GM20000 (cell line): ENCODE measurements at places on chromosomes 5 and 9.

- DNase-seq: no peak
These were observed 361.3 kb upstream of the PTGER4 start for GRCh38 chr5:40318395-40318794.

DNA sequence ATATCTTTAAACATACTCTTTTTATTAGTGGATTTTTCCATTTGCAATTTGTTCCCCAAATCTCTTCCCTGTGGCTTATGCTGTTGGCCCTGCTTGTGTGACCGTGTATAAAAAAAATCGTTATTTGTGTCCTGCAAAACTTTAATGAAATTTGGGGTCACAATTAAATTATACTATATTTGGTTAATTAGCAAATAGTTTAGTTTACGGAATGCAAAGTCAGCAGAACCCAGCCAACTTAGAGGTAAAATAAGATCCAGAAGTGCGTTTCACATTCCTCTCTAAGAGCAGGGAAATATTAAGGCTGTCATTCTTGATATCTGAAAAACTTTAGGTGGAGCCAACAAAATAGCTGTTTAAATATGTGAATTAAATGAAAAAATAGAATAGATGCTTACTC, 2023.5 kb upstream of the WWC1 start:
- no peak for DNase-seq

DNA sequence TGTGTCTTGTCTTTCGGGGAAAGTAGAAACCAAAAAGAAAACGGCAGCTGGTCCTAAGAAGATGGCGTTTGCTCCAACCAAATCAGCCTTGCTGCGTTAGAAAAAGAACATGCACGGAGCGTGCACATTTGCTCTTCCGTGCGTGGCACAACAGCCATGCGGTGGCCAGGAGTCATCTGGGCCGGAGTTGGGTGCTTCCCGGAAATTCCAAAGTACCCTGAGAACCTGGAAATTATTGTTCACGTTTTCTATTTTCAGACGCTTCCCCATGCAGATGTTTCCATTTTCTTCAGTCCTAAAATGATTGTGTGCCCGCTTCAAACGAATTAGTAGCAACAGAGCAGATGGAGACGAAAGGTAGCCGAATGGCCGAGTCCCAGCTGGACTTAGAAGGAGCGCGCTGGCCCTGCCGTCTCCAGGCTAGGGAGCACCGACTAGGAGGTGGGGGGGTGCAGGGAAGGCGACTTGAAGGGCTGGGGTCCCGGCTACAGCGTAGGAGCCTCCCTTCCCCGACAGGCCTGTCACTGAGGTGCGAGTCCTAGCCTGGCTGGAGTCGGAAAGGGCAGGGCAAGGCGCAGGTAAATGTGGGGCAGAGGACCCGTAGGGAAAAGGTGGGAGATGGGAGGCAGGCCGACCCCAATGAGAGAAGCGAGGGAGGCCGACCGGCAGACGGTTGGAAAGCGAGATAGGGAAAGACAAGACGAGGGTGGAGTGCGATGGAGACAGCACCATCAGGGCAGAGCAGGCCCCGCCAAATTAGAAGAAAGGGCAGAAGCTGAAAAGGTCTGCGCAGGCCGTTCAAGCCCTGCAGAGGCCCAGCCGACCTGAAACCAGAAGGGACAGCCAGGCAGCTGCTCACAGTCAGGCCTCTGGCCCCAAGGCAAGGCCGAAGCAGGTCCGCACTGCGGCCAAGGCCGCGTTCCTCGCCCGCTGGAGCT, 1.4 kb downstream of the BARX1 start:
- DNase-seq: peak; percentile 43

DNA sequence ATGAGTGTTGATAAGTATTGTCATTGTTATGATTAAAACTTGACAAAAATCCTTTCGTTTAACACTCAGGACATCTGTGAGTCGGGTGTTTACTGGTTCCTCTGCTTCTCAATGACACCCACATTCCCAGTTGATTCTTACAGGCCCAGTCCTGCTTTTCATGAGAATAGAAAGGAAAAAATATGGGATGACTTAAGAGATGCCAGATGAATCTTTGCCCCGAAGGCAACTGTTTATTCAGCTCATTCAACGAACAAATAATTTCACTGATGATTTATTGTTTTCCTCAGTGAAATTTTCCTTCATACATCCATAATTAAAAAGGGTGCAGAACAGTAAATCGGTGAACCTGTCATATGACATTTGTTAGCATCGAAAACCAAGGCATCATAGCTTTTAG, 452.4 kb upstream of the WWC1 start:
- no peak for DNase-seq

- DNase-seq: no peak
These were observed 90.1 kb downstream of the DRD1 start for GRCh38 chr5:175353926-175354325.

- no peak for DNase-seq
These were observed 21.0 kb upstream of the SUSD3 start for GRCh38 chr9:93037476-93037971.

- no peak for DNase-seq
These were observed 21.7 kb downstream of the ALG2 start for GRCh38 chr9:99199938-99200539.

- DNase-seq: no peak
These were observed 969 bp downstream of the CLK4 start for GRCh38 chr5:178625679-178626483.

DNA sequence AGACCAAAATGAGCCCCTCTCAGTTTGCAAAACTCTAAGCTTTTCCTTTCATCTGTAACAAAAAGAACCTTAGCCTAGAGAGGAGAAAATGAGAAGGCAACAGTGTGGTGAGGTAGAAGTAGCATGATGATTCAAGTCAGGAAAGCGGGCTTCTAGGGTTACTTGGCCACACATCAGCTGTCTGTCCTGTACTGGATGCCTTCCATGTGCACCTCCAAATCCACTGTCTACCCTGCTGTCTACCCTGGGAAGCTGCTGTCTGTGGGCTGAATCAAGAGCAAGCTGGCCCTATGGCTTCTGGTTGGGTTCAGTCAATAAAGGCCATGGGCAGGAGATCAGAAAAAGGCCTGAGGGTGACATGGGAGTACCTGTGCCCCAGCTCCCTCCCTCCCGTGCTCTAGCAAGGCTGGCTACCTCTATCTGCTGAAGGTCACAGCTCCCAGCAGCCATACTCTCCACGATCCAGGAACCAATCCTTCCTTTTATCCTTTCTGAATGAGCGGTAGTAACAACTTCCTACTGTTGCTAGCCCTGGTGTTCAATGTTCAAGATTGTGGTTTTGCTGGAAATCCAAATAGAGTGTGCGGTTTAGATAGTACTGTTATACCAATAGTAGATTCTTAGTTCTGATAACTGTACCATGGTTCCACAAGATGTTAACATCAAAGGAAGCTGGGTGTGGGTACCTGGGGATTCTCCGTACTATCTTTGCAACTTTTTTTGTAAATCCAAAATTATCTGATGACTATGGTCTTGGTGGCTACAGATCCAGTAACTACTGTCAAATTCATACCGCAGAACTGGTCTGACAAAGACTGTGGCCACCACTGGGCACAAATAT, 191.0 kb downstream of the ESM1 start:
- no peak for DNase-seq

GRCh38 chr5:68803881-68804319, 289.9 kb upstream of the SLC30A5 start:
- no peak for DNase-seq

GRCh38 chr5:172443441-172444109, 10.8 kb downstream of the SH3PXD2B start:
- DNase-seq: no peak

- peak; percentile 68 for DNase-seq
These were observed 807 bp upstream of the PLGRKT start for GRCh38 chr9:5438301-5439162.

DNA sequence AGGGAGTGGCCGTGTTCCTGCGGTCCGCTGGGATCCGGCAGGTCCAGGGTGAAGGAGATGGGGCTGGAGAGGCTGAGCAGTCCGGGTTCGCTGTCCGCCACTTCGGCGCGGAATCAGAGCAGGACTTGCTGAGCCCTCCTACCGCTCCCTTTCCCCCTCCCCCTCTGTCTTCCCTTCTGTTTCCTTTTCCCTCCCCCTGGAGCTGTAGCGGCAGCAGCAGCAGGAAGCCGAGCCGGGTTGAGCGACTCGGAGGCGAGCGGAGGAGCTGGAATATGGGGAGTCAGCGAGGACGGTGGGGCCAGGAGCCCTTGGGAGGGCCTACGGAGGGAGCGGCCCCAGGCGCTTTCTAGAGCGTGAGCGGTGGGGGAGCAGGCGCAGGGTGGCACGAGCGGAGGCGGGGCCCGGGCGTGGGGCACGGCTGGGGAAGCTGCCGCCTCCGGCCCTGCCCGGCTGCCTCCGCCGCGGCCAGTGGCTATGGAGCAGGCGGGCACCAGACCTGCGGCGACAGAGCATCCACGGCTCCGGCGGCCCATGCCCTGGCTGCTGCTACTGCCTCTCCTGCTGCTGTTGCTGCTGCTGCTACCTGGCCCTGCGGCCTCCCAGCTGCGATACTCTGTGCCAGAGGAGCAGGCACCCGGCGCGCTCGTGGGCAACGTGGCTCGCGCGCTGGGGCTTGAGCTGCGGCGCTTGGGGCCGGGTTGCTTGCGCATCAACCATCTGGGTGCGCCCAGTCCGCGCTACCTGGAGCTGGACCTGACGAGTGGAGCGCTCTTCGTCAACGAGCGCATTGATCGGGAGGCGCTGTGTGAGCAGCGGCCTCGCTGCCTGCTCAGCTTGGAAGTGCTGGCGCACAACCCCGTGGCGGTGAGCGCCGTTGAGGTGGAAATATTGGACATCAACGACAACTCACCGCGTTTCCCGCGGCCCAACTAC, at the start of gene PCDHAC2:
Gene PCDHAC2 (plus strand): TSS at position 184 of the 933 bp plus-strand sequence. CDS start 291 bp downstream, at position 475.
- no peak for DNase-seq

- no peak for DNase-seq
These were observed 3.0 kb upstream of the SMC2 start for GRCh38 chr9:104091116-104091515.

DNA sequence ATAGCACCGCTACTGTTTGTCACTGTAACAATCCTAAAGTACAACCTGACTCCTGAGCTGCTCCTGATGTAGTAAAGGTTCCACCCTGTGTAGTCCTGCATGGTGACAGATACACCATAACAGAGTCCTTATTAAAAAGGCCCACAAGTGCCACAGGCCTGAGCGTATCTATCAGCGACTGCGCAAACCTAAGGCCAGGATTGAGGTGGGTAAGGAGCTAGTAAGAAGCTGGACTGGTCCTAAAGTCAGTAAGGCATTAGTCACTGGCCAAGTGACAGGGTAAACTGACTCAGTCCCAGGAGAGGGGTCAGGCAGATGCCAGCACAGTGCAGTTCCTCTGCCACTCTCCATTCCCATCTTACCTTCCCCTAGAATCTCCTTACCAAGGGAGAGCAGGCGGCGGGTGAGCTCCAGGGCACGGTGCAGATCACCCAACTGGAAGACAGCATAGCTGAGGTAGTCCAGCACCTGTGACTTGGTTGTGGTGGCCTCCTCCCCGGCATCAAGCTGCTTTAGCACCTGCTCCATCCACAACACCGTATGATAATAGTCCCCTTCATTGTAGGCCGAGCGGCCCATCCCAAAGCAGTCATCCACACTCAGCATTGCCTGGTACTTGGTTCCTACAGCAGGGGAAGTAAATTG, 17.6 kb downstream of the P4HA2 start:
- no peak for DNase-seq

- DNase-seq: no peak
These were observed 204.4 kb upstream of the DMRT1 start for GRCh38 chr9:636931-637591.

DNA sequence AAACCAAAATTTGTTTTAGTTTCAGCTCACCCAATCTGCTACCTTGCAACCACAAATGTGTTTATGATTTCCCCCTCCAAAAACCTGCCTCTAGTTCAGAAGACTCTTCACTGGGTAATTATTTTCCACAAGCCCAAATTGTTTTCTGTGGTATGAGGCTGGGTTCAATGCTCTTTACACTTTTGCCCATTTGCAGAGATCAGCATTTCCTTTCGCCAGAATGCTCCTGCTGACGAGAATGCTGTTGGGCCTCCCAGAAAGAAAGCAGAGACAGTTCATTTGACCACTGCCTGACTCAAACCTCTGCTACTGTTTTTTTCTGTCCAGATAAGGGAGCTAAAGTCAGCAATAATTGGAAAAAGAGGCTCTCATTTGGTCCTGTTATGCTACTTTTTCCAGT, 427.3 kb downstream of the PDE4D start:
- DNase-seq: no peak

DNA sequence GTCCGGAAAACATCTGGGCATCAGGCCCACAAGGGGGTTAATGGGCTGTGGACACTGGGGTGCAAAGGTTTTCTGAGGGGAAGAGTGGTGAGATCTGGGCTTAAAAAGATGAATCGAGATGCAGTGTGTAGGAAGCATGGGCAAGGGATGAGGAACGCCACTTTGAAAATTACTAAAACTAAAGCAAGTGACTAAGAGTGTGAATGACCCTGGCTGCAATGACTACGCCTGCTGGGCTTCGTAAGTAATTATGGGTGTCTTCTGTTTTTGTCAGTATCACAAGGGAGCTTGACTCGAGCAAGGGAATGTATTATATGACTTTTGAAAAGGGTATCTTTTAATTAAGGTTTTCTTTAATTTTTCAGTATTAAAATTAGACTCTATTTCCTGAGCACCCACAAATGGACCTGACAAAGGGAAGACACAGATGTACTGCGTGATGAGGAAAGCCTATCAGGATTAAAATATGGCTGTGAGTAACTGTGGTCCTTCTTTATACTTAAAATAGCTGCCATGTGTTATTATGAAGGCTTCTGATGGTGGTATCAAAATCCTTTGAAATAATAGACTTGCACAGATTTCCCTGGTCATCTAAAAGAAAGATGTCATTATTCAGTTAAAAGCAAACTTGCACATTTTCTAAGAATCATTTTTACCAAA, 4.2 kb downstream of the CTXN3 start:
- DNase-seq: no peak

DNA sequence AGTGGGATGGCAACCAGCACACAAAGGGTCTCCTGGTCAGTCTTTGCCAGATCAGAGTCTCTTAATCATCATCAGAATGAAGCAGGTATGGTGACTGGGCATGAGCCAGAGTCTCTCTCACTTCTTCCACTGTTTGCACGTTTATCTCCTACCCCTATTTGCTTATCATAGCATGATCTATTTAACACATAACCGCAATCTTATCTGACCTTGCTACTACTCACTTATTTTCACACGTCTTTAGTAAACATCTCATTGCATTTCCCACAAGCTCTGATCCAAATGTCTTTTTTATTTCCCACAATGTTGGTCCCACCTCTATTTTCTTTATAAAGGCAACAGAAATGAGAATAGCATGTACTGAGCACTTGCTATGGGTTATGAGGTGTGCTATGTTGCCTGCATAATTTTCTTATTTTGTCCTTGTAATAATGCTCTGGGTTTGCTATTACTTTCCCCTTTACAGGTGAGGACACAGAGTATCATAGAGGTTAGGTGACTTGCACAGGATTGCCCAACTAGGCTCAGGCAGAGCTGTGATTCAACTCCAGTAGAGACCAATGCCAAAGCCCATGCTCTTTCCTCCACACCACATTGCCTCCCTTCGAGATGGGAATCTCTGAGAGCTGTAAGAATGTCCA, 39.7 kb upstream of the IL7R start:
- DNase-seq: no peak
